A549 treated with GW870086 at 1 μM for 4 hours (cell line): ENCODE measurements at places on chromosomes 5 and 9. TPM values are rescaled to one million over a fixed set of nuclear protein-coding genes. Genes with fewer than 3 reads are reported as not detected.

The ANKDD1B gene
- total RNA-seq = not detected in 5 replicates

The TCF7 gene
- 9.9 to 12.3 TPM (median 11.3 TPM) in 5 replicates for total RNA-seq

The IFNK gene
- total RNA-seq = not detected in 5 replicates

The GPRIN1 gene
- 6.9 to 9.5 TPM (median 8.6 TPM) in 5 replicates for total RNA-seq

The PRRX2 gene
- 6.6 to 12.9 TPM (median 12.4 TPM) in 5 replicates for total RNA-seq

The PCDHGB2 gene
- 0.05 to 0.19 TPM (median 0.10 TPM) in 5 replicates for total RNA-seq
